Stimulated activated CD8-positive, alpha-beta memory T cell treated with anti-CD3 and anti-CD28 coated beads, Interleukin-7, amount 100 ng/mL, for 1 hour (primary cell): ENCODE measurements at places on chromosomes 7 and 10.

- no peak for DNase-seq
These were observed 668.5 kb upstream of the AUTS2 start for GRCh38 chr7:68929781-68930261.

GRCh38 chr7:47185839-47186238 lies 396.1 kb downstream of the TNS3 start:
- no peak for DNase-seq

- DNase-seq, result no peak
These were observed 393.6 kb upstream of the GALNT17 start for GRCh38 chr7:70738151-70738885.

- DNase-seq, result no peak
These were observed 57.9 kb downstream of the ZNF438 start for GRCh38 chr10:30973737-30974136.

DNA sequence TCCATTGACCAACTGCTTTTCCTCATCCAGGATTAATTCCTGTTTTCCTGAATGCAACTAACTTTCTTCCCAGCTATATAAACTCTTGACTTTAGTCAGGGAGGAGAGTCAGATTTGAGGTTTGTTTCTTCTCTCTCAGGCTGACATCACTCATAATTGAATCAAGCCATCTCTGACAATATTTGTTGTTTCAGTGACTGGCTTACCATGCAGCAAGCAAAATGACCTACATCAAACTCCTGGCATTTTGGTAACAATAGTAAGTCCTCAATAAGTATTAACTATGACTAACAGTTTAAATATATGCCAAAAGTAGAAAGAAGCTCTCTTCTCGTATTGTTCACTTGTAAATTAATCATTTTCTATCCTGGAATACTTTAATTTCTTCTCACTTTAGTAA lies 625.7 kb upstream of the KCND2 start:
- DNase-seq, result no peak

DNA sequence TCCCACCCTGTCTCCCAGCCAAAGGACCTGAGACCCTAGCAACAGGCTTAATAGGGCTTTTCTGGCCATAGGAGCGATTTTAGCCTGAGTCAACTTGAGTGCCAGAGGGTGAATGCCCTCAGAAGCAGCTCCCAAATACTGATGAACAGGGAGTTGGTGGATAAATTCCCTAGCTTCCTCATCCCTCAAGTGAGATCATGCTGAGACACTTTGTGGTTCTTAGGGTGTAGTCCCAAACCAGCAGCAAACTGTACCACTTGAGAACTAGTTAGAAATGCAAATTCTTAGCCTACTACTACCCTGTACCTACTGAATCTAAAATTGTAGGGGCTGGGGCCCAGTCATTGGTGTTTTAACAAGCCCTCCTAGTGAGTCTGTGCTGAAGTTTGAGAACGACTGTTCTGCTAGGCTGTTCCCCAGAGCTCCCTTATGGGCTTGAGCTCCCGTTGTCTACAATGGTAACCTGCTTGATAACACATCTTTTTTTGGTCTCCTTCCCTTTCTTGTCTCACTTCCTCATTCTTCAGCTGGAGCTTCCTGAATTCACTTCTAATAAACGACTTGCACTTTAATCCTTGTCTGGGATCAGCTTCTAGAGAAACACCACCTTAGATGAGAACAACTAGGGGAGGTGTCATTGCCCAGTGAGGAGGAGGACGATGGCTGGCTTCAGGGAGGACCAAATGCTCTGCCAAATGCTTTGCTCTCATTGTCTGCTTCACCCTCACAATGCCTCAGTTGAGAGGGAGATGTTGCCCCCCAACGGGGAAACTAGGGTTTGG lies 18.2 kb upstream of the CDH23 start:
- DNase-seq, result no peak

DNA sequence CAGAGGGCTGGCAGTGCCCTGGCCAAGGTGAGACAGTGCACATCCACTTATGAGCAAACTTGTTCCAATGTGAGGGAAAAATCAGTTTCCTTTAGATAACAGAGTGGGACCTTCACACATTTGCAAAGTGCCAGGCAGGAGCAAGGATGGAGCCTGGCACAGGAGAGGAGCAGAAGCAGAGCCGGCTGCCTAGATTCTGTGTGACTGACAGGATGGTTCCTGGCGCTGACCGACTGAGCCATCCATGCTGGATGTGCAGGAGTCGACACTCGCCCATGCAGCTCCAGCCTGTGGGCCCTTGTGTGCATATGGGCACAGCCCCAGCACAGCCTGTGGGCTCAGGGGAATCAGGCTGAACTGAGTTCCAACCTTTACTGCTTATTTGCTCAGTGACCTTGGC lies 346.5 kb downstream of the GRID1 start:
- no peak for DNase-seq

- no peak for DNase-seq
These were observed 25.2 kb downstream of the IRF5 start for GRCh38 chr7:128962899-128963298.
